ENCODE measurements at places on chromosomes 7 and 10. TPM values are rescaled to one million over a fixed set of nuclear protein-coding genes. Genes with fewer than 3 reads are reported as not detected.
A peak's percentile ranks its signal among the peaks of the same experiment; 100 is the strongest.

The STRIP2 gene
- 2.4 TPM for total RNA-seq

The TEX36 gene
- total RNA-seq: not detected

The TMEM236 gene
- total RNA-seq: 59.6 TPM

GRCh38 chr10:97943294-97943693, 87.1 kb downstream of the CRTAC1 start:
- DNase-seq: no peak

DNA sequence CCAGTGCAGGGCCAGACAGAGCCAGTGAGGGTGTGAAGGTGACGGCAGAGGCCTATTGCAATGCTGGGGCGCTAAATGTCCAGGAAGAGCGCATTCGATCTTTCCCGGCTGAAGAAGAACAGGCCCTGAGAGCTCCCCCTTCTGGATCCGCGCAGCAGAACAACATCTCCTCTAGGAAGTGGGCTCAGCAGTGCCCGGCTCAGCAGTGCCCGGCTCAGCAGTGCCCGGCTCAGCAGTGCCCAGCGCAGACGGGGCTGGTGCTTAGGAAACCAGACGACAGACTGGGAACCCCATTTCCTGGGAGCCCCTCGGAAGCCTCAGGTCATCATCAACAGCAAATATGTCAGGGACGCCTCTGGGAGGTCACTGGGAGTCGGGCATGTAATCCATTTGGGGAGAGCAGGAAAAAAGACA, 4.7 kb upstream of the NOS3 start:
- DNase-seq: peak; percentile 77

The LIPM gene
- total RNA-seq: not detected

DNA sequence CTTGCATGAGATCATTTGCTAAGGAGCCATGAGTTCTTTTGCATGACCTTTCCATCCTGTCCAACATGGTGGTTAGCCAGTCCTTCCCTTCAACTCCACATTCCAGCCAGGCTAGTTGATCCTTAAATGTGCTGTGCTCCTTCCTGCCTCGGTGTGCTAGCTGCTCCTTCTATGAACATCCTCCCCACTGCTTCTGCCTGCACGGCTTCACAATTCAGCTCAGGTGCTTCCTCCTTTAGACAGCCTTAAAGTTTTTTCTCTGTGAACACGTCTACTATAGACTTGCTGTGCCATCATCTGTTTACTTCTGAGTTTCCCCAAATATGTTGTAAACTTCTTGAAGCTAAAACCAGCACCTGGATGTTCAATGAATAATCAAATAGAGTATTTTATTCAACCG, 95.5 kb downstream of the OTUD1 start:
- no peak for DNase-seq

DNA sequence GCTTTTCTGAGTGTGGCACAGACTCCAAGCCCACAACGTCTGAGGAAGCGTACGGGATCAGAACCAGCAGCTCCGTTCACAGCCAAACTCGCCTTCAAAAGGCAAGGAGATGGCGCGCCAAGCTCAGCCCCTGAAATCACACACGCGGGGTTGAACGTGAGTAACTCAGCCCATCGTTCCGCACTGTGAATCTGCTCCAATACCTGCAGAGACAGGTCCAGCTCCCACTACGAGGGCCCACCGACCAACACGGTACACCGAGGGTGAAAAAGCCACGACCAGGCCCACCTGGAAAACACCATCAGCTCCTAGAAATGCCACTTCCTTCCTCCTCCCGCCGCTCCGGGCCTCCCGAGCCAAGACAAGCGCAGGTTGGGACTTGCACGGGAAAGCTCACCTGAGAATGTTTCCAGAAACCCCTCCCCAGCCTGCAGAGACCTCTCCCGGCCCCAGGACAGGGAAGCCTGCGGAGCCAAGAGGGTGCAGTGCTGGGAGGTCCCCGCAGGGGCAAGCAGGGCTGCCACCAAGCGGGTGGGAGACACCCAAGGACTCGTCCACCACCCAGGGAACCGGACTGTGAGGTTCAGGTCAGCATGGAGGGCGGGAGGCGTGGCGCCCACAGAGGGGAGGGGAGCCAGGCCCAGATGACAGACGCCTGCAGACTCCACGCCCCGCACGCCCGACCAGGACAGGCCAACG, 93.9 kb upstream of the PDGFA start:
- DNase-seq: no peak

The CLDN4 gene
- total RNA-seq: 1,246 TPM
